ENCODE measurements at places on chromosomes 12 and 14.

GRCh38 chr12:109170324-109170723, 53.9 kb downstream of the ACACB start:
- DNase-seq: no peak

GRCh38 chr12:95435355-95435754, 38.6 kb upstream of the METAP2 start:
- DNase-seq: no peak

DNA sequence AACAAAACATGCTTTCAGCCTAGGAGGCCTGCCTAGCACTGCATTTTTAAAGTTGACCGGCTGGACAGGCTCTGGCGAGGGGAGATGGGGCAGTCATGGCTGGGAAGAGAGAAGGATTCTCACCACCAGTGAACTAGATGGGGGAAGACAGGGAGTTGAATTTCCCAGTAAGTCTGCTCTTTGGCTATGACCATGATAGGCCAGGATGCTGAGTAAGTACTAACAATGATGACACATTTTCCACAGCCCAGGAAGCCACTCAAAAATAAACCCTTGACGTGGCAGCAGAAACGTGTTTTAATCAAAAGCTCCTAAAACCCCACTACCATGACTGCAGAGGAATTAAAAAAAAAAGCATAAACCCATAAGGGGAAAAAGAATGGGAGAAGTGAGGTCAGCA, 19.0 kb downstream of the KCTD10 start:
- no peak for DNase-seq

- no peak for DNase-seq
These were observed 66.4 kb upstream of the MAP1LC3B2 start for GRCh38 chr12:116492703-116493324.

GRCh38 chr12:26195250-26195640, at the start of gene SSPN:
TSS of gene SSPN (plus strand) at chr12:26195573. CDS start at chr12:26195673, 100 bp downstream.
- no peak for DNase-seq

DNA sequence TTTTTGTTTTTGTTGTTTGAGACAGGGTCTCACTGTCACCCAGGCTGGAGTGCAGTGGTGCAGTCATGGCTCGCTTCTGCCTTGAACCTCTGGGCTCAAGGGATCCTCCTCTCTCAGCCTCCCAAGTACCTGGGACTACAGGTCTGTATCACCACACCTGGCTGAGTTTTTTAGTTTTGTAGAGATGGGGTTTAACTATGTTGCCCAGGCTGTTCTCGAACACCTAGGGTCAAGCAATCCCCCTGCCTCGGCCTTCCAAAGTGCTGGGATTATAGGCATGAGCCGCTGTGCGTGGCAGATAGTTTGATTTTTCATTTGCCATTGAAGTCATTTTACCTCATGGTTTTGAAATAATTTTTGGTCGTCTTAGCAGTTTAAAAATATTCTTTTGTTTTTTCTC, 94.3 kb upstream of the EIF5 start:
- DNase-seq: no peak

GRCh38 chr12:49200919-49201594, 12.2 kb upstream of the TUBA1A start:
- DNase-seq: no peak

DNA sequence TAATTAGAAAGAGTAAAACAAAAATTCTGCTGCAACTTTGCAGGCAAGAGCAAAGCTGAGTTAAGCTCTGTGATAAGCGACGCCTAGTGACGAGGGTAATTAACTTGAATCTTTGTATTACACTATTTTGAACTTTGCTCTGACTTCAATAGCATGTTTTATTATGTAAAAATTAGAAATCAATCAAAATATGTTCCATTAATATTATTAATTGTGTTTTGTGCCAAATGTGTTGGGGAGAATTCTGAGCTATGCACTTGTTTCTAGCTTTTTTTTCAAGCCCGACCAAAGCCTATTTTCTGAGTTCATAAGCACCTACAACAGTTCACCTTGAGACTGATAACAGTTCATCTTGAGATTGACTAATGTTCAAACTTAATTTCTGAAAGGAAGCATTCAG, 90.1 kb upstream of the PDE3A start:
- DNase-seq: no peak
